Epithelial cell of esophagus (primary cell): ENCODE measurements at places on chromosomes 4 and X.
A peak's percentile ranks its signal among the peaks of the same experiment; 100 is the strongest.

DNA sequence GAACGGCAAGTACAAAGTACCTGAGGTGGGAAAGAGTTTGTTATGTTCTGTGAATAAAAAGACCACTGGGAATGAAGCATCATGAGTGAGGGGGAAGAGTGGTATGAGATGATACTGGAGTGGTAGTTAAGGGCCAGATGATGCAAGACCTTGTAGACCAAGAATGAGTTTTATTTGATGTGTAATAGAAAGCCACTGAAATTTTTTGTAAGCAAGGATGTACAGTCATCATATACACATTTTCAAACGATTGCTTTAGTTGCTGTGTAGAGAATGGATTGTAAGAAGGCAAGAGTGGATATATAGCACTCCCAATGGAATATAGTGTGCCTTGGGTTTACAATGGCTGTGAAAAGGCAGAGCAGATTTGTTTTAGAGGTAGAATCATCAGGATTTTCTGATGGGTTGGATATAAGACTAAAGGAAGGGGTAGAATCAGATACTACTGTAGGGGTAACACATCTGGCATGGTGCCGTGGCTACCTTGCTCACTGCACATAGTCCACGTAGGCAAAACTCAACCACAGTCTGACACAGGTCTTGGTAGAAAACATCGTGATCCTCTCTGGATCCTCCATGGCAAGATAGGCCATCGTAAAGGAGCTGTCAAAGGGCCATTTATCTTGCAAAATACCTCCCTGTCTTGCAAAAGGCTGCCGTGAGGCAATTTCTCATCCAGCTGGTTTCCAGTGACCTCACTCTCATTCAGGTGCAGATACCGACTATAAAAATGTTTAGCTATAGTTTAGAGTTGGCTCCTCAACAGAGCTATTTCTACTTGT, 14.9 kb downstream of the TIFA start:
- peak; percentile 67 for DNase-seq

GRCh38 chrX:118978451-118978850, 4.0 kb downstream of the LONRF3 start:
- no peak for DNase-seq

DNA sequence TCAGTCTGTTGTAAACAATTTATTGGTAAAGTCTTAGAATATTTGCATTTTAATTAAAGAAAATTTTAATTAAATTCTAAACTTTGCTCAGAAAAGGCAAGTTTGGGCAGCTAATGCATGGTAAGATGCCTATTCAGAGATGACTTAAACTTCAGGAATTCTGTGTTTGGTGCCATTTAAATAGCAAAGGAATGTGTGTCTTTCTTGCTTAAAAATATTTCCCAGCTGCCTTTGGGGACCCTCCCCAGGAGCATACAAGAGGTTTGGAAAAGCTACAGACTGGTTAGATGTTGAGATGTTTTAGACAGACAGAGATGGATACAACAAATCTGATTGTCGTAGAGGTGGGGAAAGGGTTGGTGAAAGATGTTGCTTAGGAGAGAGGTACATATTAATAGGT, 36.5 kb downstream of the AFF2 start:
- peak; percentile 3 for DNase-seq

- DNase-seq, result peak; percentile 1
Measured at GRCh38 chrX:107448998-107449835, at the start of gene FRMPD3. FRMPD3 (plus strand) TSS chrX:107449652; CDS start chrX:107526589, 76,937 bp downstream.

DNA sequence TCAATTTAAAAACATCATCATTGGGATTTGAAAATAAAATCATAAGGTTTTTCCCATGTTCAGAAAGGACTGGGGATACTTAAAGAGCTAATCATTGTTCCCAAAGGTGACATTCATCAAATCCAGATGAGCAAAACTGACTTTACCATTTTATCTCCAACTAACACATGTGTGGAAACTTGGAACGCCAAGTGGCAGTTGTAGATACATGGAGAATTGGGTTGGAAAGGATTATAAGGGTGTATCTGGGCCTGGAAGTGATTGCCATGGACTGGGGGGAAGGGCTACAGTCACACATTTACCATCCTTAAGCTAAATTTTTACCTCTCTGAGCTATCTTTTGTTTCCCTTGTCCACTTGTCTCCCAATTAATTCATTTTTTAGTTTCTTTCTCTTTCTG, 203.4 kb downstream of the SLC39A8 start:
- DNase-seq, result no peak

GRCh38 chr4:163404580-163404979, 60.9 kb downstream of the NPY5R start:
- DNase-seq, result peak; percentile 3

DNA sequence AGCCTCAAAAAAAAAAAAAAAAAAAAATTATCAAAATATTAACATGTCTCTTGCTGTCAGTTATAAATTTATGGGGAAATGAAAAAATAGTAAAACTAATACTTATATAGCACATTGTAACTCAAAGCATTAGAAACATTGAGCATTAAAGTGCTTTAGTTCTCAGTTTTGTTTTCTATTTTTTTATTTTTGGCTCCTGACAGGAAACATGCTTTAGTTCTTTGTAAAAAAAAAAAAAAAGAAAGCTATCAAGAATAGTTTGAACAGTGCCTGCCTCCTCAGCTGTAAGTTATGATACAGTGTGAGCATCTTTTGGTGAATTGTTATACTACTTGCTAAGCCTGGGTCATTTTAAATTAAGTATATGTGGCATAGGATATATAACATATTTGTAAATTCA, 5.1 kb upstream of the CENPC start:
- no peak for DNase-seq

DNA sequence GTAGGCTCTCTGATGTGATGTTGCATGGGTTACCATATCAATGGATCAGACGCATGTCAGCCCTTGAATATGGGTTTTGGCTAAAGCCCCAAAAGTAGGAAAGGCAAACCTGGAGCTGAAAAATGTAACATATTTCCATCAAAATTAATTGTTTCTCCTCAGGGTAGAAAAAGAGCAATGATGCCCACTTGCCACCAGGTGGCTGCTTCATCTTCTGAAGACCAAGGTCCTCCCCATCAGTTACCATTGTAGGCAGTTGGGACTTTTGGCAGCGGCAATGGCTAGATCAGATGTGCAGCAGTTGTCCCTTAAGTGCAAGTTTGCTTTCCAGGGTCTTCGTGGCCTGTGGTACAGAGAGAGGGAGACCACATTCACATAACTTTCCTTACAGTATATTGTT, 118.2 kb downstream of the NAF1 start:
- peak; percentile 52 for DNase-seq

DNA sequence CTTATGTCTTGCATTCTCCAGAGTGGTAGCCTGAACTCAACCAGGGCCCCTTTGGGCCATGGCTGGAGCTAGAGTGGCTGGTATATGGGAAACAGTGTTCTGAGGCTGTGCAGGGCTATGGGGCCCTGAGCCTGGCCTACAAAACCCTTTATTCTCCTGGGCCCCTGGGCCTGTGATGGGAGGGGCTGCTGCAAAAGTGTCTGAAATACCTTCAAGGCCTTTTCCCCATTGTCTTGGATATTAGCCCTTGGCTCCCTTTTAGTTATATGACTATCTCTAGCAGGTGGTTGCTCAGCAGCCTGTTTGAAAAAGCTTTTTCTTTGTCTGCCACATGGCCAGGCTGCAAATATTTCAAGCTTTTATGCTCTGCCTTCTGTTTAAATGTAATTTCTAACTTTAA, 22.5 kb downstream of the APOOL start:
- DNase-seq, result no peak

- peak; percentile 60 for DNase-seq
Measured at GRCh38 chrX:110173192-110174175, 144.4 kb downstream of the AMMECR1 start.

DNA sequence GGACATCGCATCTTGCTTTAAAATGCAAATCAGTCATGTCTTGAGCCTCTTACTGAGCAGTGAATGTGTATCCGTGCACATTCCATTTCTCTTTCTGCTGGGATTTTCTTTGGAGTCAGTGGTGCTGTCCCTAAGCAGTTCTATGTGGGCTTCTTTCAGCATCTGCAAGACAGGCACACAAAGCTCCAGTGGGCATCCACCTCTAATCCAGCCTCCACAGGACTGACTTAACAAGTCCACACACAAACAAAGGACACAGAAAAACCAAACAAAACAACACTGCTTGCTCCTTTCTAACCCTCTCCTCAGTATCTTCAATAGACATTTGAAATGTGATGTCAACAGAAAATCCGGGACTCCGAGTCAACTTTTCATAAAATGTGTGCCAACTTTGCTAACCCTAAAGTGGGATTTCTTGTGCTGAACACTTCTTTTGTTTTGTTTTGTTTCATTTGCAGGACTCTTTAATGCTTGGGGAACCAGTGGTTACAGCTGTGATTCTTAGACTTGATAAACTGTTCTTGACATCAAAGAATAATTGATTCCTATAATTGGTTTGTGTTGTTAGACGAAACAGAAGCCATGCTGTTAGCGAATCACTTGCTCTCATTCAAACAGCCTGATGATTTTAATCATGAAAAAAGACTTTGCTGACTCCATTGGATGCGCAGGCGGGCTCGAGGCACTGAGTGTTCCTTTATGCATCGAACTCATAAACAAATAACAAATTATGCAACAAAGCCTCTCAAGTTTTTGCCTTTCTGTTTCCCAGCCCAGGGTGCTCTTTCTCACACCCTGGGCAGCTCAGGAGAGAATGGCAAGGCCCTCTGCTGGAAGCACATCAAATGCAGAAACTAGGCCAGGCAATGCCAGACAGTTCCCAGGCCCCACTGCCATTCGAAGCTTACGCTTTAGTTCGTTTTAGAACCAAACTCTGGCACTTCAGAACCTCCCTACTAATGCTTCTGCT, 20.1 kb downstream of the ETNPPL start:
- DNase-seq, result no peak

DNA sequence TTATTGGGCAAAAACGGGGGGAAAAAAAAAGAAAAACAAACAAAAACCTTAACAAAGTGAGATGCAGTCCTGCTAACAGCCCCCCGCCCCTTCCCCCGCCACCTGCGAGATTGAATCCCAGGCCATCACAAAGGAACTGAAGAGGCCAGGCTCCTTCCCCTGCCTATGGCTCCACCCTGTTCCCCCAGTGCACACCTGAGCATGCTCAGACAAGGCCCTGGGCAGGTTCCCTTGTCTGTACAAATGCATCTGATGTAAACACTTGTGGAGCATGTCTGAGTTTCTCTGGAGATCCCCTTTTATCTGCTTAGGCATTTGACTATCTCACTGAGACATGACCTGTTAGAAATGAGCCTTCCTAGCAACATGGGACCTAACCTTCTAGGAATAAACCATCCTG, 983.7 kb upstream of the PABPC4L start:
- peak; percentile 56 for DNase-seq

DNA sequence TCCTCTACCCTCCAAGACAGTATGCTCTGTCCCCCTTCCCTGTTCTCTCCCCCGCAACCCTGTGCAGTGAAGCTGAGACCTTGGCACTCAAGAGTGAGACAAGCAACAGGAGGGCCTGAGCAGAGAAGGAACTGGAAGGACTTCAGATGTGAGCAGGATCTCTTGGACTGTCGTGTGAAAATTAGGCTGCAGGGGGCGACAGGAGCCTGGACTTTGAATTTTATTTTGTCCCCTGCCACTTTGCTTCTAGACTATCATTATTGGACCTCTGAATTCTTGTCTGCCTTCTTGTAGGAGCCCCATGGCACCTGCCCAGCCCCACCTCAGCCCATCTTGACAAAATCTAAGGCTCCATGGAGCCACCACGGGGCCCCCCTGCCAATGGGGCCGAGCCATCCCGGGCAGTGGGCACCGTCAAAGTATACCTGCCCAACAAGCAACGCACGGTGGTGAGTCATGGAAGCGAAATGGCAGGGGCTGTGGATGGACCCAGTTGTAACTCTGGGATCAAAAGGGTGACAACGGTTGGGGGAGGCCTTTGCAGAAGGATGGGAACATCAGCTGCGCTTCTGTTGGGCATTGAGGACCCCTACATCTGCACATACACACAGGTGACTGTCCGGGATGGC, 1.7 kb downstream of the ARAF start:
- DNase-seq, result peak; percentile 19

- no peak for DNase-seq
Measured at GRCh38 chrX:43562372-43562771, 93.7 kb upstream of the MAOA start.

DNA sequence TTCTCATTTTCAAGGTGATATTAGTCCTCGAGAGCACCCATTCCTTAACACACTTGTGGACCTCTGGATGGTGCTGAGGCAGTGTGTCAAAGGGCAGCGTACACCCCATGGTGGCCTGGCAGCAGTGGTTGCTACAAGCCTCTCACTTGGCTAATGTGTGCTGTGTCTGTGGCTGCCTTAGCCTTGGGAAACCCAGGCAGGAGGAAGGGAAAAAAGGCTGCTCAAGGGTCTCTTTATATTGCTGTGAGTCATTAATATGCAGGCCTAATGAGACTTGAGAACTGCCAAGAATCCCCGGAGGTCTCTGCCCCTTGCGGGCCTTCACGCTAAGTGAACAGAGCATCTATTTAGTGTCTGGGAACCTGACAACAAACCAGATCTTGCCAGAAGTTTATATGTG, 7.0 kb downstream of the PCDH10 start:
- DNase-seq, result no peak

DNA sequence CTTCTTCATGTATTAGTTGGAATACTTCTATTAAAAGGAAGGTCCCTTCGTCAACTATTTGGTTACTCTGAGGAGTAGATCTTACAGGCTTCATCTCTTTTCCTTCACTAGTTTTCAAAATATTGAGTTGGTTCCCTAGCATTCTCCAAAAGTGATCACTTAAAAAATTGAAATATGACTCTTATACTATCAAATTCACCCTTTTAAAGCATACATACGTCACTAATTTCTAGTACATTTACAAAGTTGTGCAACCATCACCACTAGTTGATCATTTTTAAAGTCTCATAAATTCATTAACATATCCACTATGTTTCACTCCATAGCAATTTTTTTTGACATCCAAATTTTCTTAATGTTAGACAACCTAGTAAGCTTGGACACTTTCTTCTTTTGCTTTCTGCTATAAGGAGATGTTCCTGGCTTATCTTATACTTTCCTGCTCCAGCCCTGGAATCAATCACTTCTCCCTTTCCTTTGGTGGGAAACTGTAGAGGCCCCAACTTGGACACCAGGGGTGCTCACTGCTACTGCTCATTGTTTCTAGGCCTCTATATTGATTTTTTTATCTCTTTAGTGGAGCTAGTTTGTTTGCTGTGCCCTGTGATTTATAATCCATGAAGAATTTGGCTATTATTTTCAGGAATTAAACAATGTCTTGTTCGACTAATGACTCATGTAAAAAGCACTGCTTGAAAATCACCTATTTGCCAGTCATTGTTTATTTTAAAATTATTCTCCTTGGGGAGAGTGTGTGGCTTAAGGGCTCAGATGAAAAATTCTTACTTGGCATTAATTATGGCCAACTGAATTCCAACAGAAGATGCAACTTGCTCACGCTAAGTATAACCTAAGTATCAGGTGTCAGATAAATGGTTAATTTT, 4.0 kb upstream of the ZFX start:
- peak; percentile 50 for DNase-seq

DNA sequence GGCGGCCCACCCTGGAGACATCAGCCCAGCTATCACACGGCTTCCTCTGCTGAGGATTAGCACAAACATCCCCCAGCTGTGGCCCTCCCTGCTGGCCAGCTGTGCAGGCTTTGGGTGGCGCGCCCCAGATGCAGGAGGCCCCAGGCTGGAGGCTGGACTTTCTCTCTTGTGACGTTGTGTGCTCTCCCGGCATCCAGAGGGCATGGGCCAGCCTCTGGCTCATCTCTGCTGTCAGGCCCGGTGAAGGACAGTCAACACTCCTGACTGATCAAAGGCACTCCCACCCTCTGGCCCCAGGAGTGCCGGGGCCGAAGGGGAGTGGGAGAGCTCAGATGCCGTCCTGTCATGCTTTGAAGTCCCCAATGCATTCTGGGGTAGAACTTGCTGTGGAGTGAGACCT, 29.9 kb upstream of the PJA1 start:
- no peak for DNase-seq
